ENCODE measurements at places on chromosomes 7 and 10. TPM values are rescaled to one million over a fixed set of nuclear protein-coding genes. Genes with fewer than 3 reads are reported as not detected.

DNA sequence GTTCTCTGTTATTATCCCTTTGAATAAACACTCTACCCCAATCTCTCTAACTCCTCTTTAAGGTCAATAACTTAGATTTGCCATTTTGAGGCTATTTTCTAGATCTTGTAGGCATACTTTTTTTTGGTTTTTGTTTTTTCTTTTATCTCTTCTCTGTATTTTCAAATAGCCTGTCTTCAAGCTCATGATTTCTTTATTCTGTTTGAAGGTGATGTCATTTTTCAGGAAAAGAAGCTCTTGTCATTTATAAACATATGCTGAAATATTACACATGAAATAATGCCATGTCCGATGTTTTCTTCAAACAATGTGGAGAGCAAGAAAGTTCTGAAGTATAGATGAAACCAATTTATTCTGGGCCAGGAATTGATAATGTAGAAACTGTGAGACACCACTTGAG is 57.5 kb upstream of the CABCOCO1 start:
- no peak for DNase-seq

- no peak for DNase-seq
These were observed 37.8 kb downstream of the TBATA start for GRCh38 chr10:70747192-70747965.

- DNase-seq: no peak
These were observed 374.6 kb downstream of the KIF20B start for GRCh38 chr10:90075995-90076394.

- DNase-seq: no peak
These were observed 227.9 kb upstream of the PRSS58 start for GRCh38 chr7:142485617-142486226.

DNA sequence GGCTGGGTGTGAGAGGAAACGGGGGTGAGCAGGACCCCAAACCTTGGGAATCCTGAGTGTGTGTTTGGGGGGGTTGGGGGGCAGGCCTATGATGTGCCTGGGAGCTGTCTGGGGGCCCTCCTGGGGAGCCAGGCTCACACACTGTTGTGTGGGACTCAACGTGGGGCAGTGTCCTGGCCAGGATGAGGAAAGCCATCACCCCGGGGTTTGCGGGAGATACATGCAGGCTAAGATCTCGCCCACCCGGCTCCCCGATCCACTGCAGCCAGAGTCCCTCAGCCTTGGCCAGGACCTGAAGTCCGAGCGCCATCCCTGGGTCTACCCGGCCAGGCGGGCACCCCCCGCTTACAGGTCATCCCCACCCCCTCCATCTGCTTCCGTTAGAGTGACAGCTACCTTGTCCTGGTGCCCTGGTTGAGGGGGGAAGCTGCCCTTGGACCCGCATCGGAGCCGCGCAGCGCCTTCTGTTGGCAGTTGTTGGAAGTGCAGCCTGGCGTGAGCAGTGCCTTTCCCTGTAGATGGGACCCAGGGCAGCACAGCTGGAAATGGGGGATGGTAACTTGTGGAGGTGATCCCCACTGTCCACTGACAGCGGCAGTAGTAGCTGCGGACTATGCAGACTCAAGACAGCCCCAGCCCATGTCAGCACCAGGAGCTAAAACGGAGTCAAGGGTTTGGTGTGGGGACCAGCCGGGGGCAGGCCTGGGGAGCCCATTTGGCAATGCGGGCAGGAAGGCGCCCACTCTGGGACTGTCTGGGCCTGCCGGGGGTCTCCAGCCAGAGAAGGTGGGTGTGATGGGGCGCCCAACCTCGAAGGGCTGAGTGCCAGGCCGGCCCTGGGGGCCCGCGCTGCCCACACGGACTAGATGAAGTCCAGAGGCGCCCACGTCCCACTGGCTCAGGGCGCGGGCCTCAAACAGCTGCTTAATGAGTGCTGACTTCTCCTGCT is 885.6 kb upstream of the ZNF722 start:
- no peak for DNase-seq

GRCh38 chr7:40715053-40715430 is 580.2 kb downstream of the SUGCT start:
- DNase-seq: no peak

DNA sequence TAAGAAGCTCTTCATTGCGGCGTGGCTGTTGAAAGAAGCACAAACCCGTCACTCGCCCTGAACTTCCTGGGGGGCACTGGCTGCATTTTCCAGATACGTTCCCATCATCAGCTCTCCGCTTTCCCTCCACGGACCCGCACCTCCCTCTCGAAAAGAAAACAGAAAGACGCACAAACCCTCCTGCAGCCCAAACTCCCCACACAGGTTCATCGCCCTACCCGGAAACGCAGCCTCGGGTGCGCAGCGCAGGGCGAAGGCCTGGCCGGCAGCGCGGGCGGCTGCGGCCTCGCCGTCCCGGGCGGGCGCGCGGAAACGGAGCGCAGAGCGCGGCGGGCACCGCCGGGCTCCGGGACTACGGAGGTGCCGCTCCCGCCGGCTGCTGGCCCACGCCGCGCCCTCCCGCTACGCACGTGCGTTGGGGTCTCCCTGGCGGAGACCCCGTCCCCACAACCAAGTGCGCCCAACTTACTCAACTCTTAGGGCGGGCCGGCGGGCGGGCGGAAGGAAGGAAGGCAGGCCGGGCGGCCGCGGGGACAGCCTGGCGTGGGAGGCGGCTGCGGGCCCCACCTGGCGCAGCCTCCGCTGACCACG is 822 bp downstream of the ZNF800 start:
- no peak for DNase-seq

- no peak for DNase-seq
These were observed 32.8 kb downstream of the ADCY1 start for GRCh38 chr7:45606931-45607330.

- no peak for DNase-seq
These were observed 29.4 kb downstream of the VKORC1L1 start for GRCh38 chr7:65902306-65902705.

DNA sequence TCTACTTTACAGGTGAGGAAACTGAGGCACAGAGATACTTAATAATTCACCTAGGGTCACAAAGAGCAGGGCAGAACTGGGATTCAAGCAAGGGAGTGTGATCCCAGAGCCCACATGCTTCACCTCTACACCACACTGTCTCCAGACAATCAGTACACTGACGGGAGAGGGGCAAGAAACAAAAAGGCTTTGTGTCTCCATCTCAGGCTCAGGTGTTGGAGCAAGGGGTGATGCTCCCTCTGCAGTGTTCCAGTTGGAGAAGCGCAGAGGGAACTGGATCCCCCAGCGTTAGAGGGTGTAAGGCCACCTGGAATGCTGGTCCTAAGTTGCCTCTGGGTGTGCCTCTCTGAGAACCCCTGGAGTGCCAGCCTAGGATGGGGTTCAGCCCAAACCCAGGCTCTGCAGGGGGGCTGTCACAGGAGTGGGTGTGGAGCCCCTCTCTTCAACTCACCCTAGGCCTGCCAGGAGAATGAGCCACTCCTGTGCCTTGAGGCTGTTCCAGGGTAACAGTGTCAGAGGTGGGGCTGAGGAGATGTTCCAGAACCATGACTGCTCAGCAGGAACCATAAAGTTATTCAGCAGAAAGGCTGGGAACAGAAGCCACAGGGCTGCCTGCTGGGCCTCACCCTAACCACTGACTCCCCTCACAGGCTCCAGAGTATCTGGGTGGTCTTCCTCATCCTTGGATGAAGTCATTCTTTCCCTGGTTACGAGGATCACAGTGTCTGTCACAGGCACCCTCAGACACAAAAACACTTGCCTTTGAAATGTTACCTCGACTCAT is 5.5 kb downstream of the RBP4 start:
- DNase-seq: no peak

GRCh38 chr7:140719721-140720120 is 23.2 kb downstream of the NDUFB2 start:
- DNase-seq: no peak

DNA sequence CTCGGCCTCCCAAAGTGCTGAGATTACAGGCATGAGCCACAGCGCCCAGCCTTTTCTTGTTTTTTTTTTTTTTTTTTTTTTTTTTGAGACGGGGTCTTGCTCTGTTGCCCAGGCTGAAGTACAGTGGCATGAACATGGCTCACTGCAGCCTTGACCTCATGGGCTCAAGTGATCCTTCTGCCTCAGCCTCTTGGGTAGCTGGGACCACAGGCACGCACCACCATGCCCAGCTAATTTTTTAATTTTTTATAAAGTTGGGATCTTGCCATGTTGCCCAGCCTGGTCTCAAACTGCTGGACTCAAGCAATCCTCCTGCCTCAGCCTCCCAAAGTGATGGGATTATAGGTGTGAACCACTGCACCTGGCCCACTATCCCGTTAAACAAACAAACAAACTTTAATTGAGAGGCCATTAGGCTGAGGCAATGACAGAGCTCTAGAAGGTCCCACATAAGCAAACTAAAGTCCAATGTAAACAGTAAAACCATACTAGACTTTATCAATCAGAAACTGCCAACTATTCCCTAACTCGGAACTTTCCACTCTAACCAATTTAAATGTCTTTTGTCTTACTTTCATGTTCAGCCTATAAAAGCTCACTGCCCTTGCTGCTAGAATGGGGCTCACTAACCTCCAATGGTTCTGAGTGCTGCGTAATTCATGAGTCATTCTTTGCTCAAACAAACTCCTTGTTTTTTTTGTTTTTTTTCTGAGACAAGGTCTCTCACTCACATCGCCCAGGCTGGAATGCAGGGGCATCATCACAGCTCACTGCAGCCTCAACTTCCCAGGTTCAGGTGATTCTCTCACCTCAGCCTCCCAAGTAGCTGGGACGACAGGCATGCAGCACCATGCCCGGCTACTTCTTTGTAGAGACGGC is 1.9 kb downstream of the DHX32 start:
- no peak for DNase-seq

- DNase-seq: no peak
These were observed 92.3 kb upstream of the ZNF438 start for GRCh38 chr10:31123946-31124345.

- no peak for DNase-seq
These were observed 80.2 kb upstream of the PRR15 start for GRCh38 chr7:29483219-29484104.

DNA sequence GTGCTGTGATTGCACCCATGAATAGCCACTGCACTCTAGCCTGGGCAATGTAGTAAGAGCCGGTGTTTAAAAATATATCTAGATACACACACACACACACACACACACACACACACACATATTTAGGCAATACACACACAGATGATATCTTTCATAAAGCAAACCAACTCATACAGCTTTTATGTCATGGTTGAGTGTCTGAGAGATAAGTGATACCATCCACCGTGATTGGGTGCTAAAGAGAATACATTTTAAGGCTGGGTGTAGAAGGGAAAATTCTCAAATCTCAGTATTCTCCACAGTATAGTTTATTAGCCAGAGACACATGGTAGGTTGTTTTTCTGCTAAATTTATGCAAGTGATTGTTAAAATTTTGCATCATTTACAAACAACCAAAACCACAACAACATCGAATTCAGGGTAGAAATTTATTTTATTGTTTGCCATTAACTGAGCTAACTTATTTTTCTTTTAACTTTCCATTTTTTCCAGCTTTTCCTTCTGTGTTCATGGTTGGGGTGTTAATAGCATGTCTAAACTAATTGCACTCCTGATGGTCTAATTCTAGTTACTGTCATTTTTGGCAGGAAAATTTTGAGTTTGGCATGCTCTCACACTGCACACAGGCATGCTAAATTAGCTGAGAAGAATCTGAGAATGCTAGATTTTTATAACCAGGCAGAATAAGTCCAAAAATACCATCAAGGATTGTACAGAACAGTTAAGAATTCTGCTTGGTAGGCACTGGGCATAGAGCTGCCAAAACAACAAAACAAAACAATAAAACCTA is 57.9 kb upstream of the SYPL1 start:
- DNase-seq: no peak

DNA sequence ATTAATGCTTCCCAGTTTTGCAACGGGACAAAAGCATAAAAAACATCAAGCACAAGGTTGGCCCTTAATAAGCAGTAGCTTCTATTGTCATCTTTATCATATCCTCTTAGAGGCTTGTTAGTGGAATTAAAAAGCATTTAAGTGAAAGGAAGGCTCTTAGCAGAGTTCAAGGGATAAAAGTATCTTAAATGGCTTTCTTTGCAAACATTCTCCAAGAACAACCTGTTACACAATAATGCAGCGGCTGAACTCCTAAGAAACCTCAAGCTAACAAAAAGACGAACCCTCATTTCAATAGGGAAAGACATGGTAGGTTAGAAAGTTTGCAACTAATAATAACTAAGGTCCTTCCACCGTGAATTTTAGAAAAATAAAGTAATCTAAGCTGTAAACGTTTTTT is 82.1 kb downstream of the MPP7 start:
- DNase-seq: no peak

GRCh38 chr10:22599636-22600228 is 114.6 kb downstream of the PIP4K2A start:
- no peak for DNase-seq

GRCh38 chr7:44891791-44892190 is 6.5 kb upstream of the PURB start:
- no peak for DNase-seq

DNA sequence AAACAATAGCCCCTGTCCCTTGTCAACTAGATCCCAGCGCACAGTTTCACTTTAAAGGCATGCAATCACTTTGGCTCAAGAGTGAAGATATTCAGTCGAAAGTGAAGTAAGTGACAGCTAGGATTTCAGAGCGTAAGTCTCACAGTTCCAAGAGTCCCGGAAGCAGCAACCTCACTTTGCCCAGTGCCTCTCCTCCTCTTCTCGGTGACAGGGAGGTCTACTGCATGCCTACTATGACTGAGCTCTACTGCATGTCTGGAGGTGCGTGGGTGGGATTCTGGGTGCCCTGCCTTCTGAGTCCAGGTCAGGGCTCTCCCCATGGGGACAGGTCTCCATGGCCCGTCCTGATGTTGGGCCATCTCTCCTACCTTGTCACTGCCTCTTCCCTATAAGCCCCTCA is 17.0 kb downstream of the PRKCQ start:
- no peak for DNase-seq

DNA sequence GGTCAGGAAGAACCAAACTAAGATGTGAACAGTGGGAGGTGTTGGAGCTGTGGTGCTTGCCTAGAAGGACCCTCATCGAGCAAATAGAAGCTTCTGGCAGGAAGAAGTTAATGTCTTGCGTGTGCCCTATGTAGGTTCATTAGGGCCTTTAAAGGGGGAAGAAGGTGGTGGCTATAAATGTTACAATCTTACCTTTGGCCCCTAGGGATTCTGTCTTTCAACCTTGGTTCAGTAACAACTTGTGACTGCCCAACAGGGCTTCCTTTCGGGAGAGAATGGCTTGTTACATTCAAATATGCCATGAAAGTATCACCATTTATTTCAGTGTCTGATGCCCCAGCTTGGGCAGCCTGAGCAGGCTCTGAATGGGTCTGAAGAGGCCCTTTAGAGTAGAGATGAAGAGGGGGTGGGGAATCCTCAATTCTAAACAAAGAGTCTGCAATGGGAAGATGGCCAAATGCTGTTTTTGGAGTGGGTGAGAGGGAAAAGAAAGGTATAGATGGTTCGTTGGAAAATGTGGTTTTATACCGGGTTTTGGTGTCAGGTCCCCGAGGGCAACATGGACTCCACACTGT is 108.0 kb downstream of the TCF7L2 start:
- DNase-seq: no peak

Gene NPY
- not detected for total RNA-seq

Gene OR9A2
- total RNA-seq: not detected

Gene DNA2
- total RNA-seq: 5.9 TPM

Gene KCNK18
- total RNA-seq: not detected

Gene SH2D4B
- total RNA-seq: 0.27 TPM

Gene C1QL3
- not detected for total RNA-seq

Gene RRP12
- 25.1 TPM for total RNA-seq

Data from aorta (tissue), 5 donors.